Endothelial cell of umbilical vein (primary cell): ENCODE measurements at places on chromosomes 1 and 21. TPM values are rescaled to one million over a fixed set of nuclear protein-coding genes. Genes with fewer than 3 reads are reported as not detected.

The TDRD5 gene
- not detected in 2 replicates for polyA plus RNA-seq

The KRTAP19-1 gene
- polyA plus RNA-seq = not detected in 2 replicates

The FCRL6 gene
- 0.06 and 0.25 TPM in 2 replicates for polyA plus RNA-seq

The LCA5L gene
- 0.26 and 0.38 TPM in 2 replicates for polyA plus RNA-seq

The TRIM17 gene
- not detected in 2 replicates for polyA plus RNA-seq

The C1QC gene
- not detected in 2 replicates for polyA plus RNA-seq

The ILDR2 gene
- polyA plus RNA-seq = not detected in 2 replicates

The OR2G6 gene
- polyA plus RNA-seq = not detected in 2 replicates

The TRAF5 gene
- 7.8 and 8.5 TPM in 2 replicates for polyA plus RNA-seq

The FOXO6 gene
- 0.04 and 0.05 TPM in 2 replicates for polyA plus RNA-seq
